ENCODE measurements at places on chromosomes 6 and 20.

- no peak for DNase-seq
Observed at GRCh38 chr6:117440706-117441525, 15.2 kb upstream of the ROS1 start.

DNA sequence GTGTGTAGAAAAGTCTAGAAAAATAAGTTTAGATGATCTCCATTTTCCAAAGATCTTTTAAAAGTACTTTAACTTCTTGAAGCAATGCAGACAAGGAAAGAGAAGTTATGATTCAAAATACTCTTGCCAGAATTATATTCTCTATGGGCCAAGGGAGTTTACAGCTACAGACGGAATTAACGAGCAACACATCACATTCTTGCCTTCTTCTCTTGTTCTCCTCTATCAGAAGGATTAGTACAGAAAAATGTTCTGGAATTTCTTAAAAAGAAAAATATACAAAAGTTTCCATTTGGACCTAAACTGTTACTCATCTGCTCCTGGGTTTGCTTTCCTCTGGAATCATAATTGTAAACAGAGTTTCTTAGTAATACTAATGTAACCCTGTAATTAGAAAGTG lies 284.7 kb upstream of the HSF2 start:
- no peak for DNase-seq

DNA sequence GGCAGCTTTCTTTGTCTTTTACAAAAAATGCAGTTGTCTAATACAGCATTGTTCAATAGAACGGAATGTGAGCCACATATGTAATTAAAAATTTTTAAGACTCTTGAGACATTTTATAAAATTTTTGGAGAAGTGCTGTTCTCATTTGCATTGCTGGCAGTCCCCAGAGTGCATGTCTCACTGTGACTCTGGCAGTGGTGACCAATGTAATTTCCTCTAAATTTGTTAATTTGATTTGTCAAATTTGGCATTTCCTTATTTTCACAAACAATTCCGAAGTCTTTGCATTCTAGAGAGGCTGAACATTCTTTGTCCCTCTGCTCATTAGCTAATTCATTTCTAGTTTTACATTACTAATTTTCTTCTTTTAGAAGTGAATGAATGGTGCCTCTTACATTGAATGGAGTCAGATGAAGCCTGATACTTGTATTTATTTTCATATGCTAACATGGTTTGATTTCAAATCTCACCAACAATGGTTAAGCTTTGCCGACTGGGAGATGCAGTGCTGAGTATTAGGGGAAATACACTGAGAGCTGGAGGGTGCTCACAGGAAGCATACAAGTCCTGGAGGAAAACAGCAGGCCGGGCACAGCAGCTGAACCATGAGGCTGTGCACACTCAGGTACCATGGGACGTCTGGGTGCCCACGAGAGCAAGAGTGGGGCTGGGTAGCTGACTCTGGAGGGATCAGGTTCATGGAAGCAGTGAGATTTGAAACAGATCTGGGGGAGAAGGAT lies 68.5 kb upstream of the ARMC2 start:
- DNase-seq = no peak

GRCh38 chr6:56849896-56850295 lies 105.0 kb upstream of the BEND6 start:
- no peak for DNase-seq

GRCh38 chr20:16583474-16583873 lies 10.2 kb upstream of the KIF16B start:
- DNase-seq = no peak

DNA sequence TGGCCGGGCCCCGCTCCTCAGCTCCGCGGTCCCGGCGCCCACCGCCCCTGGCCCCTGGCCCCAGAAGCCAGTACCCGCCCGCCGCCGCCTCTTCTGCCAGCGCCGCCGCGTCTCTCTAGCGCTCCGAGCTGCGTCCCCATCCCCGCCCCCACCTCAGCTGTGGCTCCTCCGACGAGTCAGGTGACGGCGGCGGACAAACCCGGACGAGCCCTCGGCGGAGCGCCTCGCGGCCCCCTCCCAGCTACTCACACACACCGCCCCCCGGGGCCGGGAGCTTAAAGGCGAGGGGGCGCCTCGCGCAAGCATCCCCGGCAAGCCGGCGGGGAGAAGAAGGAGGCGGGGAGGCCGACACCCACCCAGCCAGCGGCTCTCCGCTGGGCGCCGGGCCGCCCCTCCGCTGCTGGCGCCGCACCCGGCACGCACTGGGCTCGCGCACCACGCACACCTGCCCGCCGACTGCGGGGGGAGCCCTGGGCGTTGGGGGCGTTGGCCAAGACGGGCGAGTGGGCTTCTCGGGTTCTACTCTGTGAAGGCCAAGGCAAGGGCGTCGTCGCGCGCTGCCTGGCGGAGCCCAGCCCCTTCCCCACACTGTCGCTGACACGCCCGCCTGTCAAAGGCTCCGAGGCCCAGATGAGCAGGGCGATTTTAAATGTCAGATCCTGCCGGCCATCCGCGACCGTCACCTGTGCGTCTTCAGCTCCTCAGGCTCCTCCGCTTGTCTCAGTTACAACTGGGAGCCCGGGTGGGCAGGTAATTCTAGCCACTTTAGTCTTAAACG lies at the start of gene SNAP91:
Gene SNAP91 (minus strand): TSS at position 132 of the 778 bp plus-strand sequence. CDS start 1,174 bp downstream, outside the sequence.
- no peak for DNase-seq

- DNase-seq = no peak
Observed at GRCh38 chr6:141152951-141153350, 979.8 kb upstream of the GJE1 start.

DNA sequence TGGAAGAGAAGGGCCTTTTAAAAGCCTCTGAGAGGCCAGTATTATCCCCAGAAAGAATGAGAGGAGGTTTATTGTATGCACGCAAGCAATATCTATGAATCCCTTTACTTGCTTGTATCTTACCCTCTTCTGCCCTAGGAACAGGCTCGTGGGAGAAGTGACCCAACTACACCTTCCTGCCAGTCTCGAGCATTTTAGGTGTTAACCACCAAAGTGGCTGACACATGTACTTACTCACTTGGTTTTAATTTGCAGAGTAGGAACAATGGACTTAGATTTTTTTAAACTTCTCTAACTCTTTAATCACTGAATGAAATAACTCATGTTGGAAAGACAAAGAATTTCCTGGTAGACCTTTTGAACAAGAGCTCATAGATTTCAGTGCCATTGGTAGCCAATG lies 296.9 kb downstream of the PLCB1 start:
- DNase-seq = no peak

DNA sequence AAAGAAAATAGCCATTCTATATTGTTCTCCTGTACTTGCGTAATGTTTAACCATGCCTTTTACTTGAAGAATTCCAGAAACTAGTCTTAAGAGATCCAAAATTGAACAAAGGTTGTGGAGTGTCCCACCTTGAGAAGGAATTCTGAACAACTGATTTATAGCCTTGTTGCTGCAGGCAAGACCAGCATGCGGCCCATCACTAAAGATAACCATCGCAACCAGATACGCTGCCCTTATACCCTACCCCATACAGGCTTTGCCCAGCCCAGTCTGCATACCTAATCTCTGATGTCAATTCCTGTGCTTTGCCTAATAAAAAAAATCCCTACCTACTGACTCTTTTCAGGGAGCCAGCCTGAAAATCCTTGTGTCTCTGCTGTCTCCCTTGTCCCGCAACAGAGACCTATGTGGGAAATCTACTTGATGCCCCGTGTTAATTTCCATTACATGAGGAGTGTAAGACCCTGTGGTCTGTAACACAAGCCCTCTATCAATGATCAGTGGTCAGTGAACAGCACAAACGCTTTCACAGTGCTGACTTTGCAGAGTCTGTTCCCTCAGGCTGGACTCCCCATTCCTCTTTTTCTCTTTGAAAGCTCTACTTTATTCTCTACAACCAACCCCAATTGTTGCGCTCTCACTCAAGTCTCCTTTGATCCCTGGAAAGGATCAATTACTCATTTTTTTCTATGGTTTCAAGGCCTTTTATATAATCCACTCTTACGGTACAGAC lies 125.7 kb upstream of the BTBD3 start:
- DNase-seq = no peak

All from CD4-positive, alpha-beta T cell (primary cell).